ENCODE measurements at places on chromosomes 3 and 15.

DNA sequence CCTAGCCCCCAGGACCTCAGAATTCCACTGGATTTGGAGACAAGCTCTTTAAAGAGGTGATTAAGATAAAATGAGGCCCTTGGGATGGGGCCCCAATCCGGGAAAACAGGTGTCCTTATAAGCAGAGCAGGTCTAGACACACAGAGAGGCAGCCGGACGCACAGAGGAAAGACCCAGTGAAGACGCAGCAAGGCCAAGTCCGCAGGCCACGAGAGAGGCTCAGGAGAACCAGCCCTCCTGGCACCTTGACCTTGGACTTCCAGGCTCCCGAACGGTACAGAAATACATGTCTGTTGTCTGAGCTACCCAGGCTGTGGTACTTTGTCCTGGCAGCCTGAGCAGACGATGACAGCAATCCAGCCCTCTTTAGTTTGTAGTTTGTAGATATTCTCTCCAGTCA lies 324.5 kb downstream of the OCA2 start:
- DNase-seq: no peak

- DNase-seq: no peak
Observed at GRCh38 chr3:31622636-31623288, 90.0 kb downstream of the STT3B start.

DNA sequence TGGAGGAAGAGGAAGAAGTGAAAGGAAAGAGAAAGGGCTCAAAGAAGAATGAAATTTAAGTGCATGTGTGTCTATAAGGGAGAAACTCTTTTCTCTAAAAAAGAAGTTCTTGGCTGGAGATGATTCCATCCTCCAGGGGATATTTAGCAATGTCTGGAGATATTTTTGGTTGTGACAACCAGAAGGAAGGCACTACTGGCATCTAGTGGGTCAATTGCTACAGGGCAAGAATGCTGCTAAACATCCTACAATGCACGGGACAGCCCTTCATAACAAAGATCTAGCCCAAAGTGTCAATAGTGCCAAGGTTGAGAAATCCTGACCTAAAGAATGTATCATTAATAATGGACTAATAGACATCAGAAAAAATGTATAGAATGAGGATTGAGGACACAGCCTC lies 57.4 kb upstream of the ST3GAL6 start:
- DNase-seq: peak; percentile 4

DNA sequence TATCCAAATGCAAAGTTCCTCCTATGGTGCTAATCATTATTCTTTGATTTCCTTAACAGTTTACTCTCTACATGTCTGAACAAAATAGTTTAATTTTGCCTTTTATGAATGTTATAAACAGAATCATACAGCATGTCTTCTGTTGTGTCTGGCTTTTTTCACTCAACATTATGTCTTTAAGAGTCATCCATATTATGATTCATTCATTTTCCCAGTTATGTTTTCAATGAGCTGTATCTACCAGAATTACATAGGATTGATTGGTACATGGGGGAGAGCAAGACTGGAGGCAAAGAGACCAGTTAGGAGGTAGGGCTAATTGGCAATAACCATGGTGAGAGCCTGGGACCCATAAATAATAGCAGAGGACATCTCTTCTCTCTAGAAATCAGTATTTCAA lies 16.6 kb upstream of the RAP2B start:
- DNase-seq: no peak

GRCh38 chr3:39626198-39626597 lies 158.7 kb downstream of the MOBP start:
- no peak for DNase-seq

- no peak for DNase-seq
Observed at GRCh38 chr3:105327662-105328337, 38.9 kb upstream of the ALCAM start.

GRCh38 chr3:52370531-52370930 lies 54.4 kb downstream of the DNAH1 start:
- DNase-seq: no peak

DNA sequence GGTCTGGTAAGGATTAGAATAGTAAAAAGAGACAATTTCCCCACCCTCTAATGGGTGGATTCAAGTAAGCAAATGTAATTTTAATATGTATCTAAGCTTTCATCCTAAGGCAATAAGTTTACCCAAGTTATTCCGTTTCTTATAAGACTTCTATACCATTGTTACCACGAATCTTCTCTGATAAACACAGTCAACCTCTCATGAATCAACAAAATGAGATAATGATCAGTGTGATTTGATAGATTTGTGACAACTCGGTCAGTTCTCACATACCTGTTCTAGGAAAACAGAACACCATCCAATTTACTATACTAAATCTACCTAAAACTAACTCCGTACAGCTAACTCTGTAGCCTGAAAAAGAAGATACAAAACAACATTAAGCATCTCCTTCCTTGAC lies 342.1 kb downstream of the TBL1XR1 start:
- no peak for DNase-seq

DNA sequence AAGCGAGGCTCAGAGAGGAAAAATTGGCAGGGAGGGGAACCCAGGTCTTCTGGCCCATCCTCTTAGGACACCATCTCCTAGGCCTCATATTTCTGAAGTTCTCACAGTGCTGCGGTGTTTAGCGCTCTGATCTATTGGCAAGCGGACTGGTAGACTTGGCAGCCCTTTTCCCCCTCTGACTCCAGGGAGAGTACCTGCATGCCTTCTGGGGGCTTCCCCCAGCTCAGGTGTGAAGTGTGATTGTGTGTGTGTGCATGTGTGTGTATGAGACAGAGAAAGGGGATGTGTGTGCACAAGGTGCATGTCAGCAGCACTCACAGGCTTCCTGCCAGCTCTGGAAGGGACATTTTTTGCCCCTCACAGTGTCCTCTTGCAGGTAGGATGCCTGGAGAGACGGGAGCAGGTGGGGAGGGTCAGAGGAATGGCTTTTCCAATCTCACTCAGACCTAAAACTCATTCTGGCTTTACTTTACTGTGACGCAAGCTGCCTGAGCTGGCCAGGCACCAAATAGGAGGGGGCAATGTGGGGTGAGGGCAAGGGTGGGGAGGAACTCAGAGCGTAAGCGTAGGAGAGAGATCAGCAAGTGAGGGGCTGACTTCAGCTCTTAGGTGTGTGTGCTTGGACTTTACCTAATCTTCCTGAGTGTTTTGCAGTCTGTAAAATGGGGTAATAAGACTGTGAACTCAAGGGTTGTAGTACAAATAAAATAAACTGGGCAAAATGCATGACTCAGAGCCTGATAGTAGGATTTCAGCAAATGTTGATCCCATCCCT lies 4.0 kb upstream of the IL17RE start:
- DNase-seq: no peak

DNA sequence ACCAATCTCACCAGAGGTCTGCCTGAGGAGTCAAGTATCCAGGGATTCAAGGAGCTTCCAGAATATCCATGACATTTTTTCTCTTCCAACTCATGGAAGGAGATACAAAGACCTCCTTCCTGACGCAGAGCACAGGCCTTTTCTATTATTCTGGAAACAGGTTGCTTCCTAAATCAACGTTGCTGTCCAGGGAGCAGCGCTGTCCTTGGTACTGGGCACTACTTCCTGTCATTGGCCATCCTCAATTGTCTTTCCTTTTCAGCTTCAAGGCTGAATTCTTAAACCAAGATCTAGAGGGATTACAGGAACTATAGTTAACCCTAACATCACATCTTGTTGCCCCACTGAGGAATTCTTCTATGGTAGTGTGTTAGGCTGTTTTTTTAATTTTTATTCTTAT lies 50.4 kb upstream of the TBC1D21 start:
- peak; percentile 61 for DNase-seq

DNA sequence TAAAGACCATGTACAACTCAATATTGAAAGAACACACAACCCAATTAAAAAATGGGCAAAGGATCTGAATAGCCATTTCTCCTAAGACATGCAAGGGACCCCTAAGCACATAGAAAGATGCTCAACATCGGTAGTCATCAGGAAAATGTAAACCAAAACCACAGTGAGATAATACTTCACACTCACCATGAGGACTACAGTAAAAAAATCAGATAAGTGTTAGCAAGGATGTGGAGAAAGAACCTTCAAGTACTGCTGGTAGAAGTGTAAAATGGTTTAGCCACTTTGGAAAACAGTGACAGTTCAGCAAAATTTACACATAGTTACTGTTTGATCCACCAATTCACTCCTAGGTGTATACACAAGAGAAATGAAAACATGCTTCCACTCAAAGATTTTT lies 30.1 kb upstream of the XIRP1 start:
- DNase-seq: no peak

GRCh38 chr15:77500989-77501388 lies 80.3 kb downstream of the HMG20A start:
- DNase-seq: peak; percentile 51

DNA sequence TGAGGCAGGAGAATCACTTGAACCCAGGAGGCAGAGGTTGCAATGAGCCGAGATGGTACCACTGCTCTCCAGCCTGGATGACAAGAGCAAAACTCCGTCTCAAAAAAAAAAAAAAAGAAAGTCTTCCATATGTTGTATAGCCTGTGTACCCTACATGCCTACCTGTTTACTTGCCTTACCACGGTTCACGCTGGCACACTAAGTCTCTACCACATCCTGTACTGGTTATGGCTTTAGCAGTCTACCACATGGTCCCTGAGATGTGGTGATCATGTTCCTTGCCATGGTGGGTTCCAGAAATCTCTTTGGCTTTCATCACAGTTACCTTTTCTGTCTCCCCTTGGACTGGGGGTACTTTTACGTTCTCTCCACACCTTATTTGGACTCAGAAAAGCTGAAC lies 63.8 kb upstream of the TBC1D5 start:
- no peak for DNase-seq

- no peak for DNase-seq
Observed at GRCh38 chr3:30966896-30967295, 72.4 kb upstream of the GADL1 start.

- DNase-seq: no peak
Observed at GRCh38 chr3:117499189-117499870, 789.8 kb downstream of the TUSC7 start.

- peak; percentile 53 for DNase-seq
Observed at GRCh38 chr3:157388976-157389375, 47.7 kb upstream of the PTX3 start.

GRCh38 chr3:138845181-138845601 lies 10.5 kb upstream of the PIK3CB start:
- no peak for DNase-seq

- peak; percentile 12 for DNase-seq
Observed at GRCh38 chr3:99126316-99126715, 224.8 kb upstream of the DCBLD2 start.

- peak; percentile 31 for DNase-seq
Observed at GRCh38 chr3:188274249-188274915, 120.4 kb downstream of the LPP start.

- DNase-seq: no peak
Observed at GRCh38 chr15:36644191-36644896, 64.9 kb downstream of the CDIN1 start.

GRCh38 chr15:94894056-94894455 lies 662.7 kb downstream of the MCTP2 start:
- no peak for DNase-seq

DNA sequence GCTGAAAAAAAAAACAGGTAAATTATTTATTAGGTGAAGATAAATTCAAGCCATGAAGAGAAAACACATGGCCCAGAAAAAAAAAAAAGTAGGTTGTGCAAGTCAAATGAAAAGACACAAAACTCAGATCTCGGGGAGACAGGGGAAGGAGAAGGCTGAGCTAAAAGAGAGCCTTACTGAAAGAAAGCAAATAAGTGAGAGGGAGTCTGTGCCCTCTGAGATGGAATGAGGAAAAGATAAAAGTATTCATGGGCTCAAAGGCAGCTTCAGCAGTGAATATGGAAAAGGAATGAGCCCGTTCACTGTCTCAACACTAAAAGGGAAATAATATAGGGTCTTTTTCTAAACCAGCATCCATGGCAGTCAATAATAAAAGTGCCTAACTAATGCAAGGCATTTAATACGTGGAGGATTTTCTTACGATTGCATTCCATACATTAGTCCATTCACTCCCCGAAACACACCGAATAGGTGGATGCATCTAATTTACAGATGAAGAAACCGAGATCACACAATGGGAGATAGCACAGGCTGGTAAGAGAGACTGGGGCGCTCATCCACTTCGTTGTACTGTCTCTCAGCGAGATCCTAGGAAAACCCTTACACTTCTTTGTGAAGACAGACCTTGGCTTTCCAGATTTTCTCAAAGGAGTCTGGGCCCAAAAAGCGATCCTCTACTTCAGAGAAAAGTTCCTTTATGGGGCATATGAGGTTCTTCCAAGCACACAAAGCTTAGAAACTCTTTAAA lies 1.1 kb downstream of the TFDP2 start:
- peak; percentile 30 for DNase-seq

DNA sequence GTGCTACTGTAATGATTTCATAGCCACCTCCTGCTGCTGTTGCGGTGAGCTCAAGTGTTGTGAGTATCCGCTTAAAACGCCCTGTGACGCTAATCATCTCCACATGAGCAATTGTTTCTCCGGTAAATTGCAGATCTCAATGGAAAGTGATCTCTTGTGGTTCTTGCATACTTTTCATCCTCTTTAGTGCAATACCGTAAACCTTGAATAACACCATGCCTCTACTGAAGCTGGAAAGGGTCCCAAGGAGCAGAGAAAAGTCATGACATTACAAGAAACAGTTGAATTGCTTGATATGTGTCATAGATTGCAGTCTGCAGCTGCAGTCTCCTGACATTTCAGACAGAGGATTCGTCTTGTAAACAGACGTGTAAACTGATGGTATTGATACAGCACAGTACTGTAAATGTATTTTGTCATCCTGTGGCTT lies 6.0 kb upstream of the CEMIP start:
- peak; percentile 67 for DNase-seq

DNA sequence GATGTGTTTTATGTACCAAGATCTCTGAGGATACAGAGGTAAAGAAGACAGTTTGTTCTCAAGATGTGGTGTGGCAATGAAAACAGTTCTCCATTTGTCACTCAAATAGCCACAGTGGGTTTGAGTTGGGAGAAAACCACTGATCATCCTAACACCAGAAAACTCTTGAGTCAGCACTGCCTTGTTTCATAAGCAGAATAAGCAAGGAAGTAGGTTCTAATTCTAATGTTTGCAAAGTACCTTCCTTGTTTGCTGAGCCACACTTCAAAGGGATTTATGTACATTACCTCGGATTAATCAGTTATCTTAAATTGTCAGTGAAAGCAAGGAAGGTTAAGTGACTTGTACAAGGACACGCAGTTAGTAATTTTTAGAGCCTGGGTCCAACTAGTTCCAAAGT lies 107.8 kb upstream of the BOC start:
- no peak for DNase-seq

- DNase-seq: no peak
Observed at GRCh38 chr3:31246293-31247062, 286.2 kb upstream of the STT3B start.

GRCh38 chr3:189683546-189684255 lies 52.5 kb downstream of the TP63 start:
- no peak for DNase-seq

Measured in GM23248 (cell line).